ENCODE measurements at places on chromosomes 7 and 10.

DNA sequence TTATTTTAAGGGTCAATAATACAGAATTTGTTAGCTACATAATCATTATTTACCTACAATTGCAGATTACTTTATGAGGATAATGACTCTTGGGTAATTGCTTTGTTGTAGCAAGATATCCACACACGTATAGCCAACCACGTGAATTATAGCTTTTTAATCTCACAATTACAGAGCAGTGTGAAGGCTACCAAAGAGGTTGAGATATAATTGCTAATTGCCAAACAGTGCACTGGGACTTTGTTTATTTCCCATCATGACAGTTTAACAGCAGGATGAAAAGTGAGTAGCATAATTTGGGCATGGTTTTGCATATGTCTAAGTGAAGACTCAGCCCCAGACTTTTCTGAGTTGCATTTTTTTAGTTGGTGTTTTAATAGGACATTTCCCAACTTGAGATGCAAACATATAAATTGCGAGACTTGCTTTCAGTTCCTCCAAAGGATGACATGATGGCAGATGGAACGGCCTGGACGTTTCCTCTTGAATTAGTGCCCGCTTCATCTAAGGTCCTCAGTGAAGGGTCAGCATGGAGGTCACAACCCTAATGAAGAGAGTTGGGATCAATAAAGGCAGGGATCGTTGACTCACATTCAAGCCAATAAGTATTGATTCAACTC is 180.7 kb upstream of the GPR26 start:
- no peak for DNase-seq

DNA sequence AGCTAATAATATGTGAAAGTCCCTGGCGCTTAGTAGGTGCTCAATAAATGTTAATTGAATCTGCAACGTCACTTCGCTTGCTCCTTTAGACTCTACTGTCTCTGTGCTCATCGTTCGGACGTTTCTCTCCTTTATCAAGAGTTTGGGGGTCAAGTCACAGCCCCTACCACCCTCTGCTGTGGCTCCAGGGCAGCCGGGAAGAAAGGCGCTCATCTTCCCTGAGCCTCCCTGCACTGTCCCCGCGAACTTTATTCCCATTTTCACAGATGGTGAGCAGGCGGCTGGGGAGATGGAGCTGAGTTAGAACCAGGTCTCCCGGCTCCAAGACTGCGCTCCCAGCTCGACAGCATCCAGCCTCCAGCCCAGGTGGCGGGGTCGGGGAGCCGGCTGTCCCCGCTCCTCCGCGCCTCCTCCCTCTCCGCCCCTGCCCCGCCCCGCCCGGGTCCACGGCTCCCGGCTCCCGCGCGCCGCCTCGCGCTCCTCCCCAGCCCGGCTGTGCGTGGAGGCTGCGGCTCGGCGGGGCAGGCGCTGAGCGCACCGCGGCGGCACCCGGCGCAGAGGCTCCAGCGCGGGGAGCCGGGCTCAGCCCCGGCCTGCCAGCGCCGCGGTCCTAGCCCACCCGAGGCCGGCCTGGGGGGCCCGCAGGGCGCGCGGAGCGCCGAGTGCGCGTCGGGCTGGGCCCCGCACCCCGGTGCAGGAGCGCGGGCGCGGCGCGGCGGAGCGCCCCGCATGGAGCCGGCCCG is at the start of gene CLEC2L:
TSS of gene CLEC2L (plus strand) at position 487 of the 743 bp plus-strand sequence. CDS start at position 730, 243 bp downstream.
- DNase-seq, result no peak

DNA sequence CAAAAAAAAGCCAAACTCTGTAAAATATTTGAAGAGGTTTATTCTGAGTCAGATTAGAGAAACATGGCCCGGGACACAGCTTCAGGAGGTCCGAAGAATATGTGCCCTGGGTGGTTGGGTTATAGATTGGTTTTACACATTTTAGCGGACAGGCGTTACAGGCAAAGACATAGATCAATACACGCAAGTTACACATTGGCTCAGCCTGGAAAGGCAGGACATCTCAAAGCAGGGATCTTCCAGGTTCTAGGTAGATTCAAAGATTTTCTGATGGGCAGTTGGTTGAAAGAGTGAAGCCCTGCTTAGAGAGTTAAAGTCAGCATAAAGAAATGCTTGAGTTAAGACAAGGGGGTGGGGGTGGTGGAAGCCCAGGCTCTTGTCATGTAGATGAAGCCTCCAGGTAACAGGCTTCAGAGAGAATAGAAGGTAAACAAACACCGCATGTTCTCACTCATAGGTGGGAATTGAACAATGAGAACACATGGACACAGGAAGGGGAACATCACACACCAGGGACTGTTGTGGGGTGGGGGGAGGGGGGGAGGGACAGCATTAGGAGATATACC is 464.3 kb upstream of the ADARB2 start:
- DNase-seq, result no peak

DNA sequence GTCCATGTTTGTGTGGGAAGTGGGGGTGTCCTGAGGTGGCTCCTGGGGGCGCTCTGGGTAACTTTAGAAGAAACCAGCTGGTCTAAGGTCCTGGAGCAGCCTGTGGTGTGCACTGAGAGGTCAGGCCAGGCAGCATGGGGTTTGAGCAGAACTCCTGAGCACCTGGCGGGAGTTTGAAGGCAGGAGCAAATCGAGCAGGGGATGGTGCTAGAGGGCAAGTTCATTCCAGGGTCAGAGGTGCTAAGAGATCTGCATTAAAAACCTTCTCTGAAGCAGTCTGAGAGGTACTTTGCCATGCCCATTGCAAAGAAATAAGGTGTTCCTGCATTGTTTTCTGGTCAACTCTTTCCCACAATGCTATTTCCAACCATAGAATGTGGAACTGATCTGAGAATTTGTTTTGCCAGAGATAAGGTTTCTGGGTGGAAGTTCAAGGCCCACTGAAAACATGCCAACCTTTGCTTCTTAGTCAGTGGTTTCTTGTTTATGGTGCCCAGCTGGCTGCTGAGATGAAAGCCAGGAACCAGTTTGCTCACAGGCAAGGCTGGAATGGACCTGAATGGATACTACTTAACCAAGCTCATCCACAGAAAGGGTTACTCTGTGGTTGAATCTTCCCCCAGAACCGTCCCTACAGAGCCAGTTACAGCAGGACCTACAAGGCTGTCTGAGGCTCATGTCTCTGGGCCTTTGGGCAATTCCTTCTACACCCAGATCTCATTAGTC is 136.3 kb upstream of the TMEM72 start:
- no peak for DNase-seq

- no peak for DNase-seq
Measured at GRCh38 chr7:31096877-31097258, 44.8 kb downstream of the ADCYAP1R1 start.

- DNase-seq, result no peak
Measured at GRCh38 chr10:112213098-112213823, 29.7 kb upstream of the GPAM start.

GRCh38 chr10:83880252-83880791 is 259.0 kb upstream of the GHITM start:
- no peak for DNase-seq

- no peak for DNase-seq
Measured at GRCh38 chr10:73875139-73875475, 752 bp upstream of the CAMK2G start.

- no peak for DNase-seq
Measured at GRCh38 chr10:104680467-104681401, 39.6 kb downstream of the SORCS3 start.

DNA sequence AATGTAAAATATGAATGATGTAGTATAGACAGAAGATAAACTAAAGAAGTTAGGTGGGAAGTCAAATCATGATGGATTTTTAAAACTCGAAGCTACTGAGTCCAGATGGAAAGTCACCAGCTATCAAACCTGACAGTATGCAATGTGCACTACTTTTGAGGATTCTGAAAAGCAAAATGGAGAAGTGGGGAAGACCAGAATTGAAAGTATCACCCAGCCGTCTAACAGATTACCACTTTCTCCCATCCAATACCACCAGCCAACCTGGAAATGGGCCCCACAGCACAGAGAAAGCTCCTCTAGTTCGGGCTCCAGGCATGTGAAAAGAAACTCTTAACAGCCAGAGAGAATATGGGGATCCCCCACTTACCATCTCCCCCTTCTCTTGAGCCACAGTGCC is 67.9 kb upstream of the SRRM3 start:
- DNase-seq, result no peak

GRCh38 chr7:24727154-24728120 is 29.8 kb downstream of the GSDME start:
- no peak for DNase-seq
